Sigmoid colon (tissue), 7 donors: ENCODE measurements at places on chromosomes 16 and 17. TPM values are rescaled to one million over a fixed set of nuclear protein-coding genes. Genes with fewer than 3 reads are reported as not detected.

GRCh38 chr16:8493972-8494371 is 96.3 kb downstream of the TMEM114 start:
- H3K4me3 ChIP-seq, result no peak overlapping the region
- H3K27ac ChIP-seq, result no peak overlapping the region
- no peak for DNase-seq

- no peaks in the 10 kb centered on the region for H3K4me1 ChIP-seq
- no peaks in the 10 kb centered on the region for H3K27me3 ChIP-seq
- H3K4me3 ChIP-seq, result no peak overlapping the region
- DNase-seq, result no peak
Observed at GRCh38 chr17:69907132-69907847, 167.7 kb upstream of the KCNJ16 start.

- peak overlapping the region; percentile 90 for H3K27ac ChIP-seq
- peaks cover 17% of the 10 kb centered on the region for H3K4me1 ChIP-seq
- peak overlapping the region; percentile 78 for H3K4me3 ChIP-seq
- no peaks in the 10 kb centered on the region for H3K27me3 ChIP-seq
- no peaks in the 10 kb centered on the region for H3K36me3 ChIP-seq
- DNase-seq, result peak; percentile 70
Observed at GRCh38 chr16:22008215-22009059, 526 bp downstream of the MOSMO start.

GRCh38 chr16:60217787-60218186 is 1483.7 kb upstream of the GOT2 start:
- H3K4me3 ChIP-seq, result no peak overlapping the region
- H3K36me3 ChIP-seq, result no peaks in the 10 kb centered on the region
- no peaks in the 10 kb centered on the region for H3K4me1 ChIP-seq
- no peak for DNase-seq
- no peaks in the 10 kb centered on the region for H3K27me3 ChIP-seq
- no peak overlapping the region for H3K27ac ChIP-seq

- DNase-seq, result no peak
- H3K4me3 ChIP-seq, result no peak overlapping the region
- H3K27me3 ChIP-seq, result peaks cover 45% of the 10 kb centered on the region
- peaks cover 9% of the 10 kb centered on the region for H3K4me1 ChIP-seq
- no peak overlapping the region for H3K27ac ChIP-seq
Observed at GRCh38 chr17:41530062-41531048, 2.2 kb upstream of the KRT19 start.

GRCh38 chr17:50064253-50065001 is 8.5 kb downstream of the ITGA3 start:
- DNase-seq, result peak; percentile 86
- H3K4me3 ChIP-seq, result no peak overlapping the region
- H3K27me3 ChIP-seq, result no peaks in the 10 kb centered on the region

GRCh38 chr17:17119533-17119932 is 77.3 kb downstream of the MPRIP start:
- H3K27ac ChIP-seq, result peak overlapping the region; percentile 66
- no peaks in the 10 kb centered on the region for H3K27me3 ChIP-seq
- no peaks in the 10 kb centered on the region for H3K36me3 ChIP-seq
- no peaks in the 10 kb centered on the region for H3K4me1 ChIP-seq
- H3K4me3 ChIP-seq, result no peak overlapping the region
- no peak for DNase-seq

DNA sequence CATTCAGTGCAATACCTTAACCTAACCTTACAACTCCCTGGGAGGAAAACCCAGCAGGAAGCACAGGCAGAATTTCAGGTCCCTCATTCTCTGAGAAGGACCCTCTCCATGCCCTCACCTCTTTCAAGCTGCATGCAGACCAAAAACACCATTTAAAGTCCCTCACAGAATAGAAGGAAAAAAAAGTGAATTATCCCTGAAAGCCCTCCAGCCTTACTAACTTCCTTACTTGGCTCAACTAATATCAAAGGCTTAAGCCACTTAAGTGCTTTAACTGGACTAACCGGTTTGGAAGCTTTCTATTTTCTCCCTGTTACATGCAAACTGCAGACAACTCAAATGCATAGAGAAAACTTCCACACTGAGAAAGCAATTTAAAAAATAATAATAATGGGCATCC is 60.5 kb downstream of the ADAMTS18 start:
- no peak overlapping the region for H3K4me3 ChIP-seq
- no peaks in the 10 kb centered on the region for H3K36me3 ChIP-seq
- H3K27me3 ChIP-seq, result no peaks in the 10 kb centered on the region
- no peak for DNase-seq
- no peaks in the 10 kb centered on the region for H3K4me1 ChIP-seq
- H3K27ac ChIP-seq, result no peak overlapping the region

- H3K27me3 ChIP-seq, result no peaks in the 10 kb centered on the region
- peak; percentile 26 for DNase-seq
- H3K36me3 ChIP-seq, result no peaks in the 10 kb centered on the region
- H3K4me1 ChIP-seq, result no peaks in the 10 kb centered on the region
Observed at GRCh38 chr16:12501707-12502457, 301.8 kb downstream of the CPPED1 start.

GRCh38 chr16:83162791-83163190 is 536.0 kb downstream of the CDH13 start:
- H3K36me3 ChIP-seq, result no peaks in the 10 kb centered on the region
- no peaks in the 10 kb centered on the region for H3K4me1 ChIP-seq
- no peak overlapping the region for H3K4me3 ChIP-seq

DNA sequence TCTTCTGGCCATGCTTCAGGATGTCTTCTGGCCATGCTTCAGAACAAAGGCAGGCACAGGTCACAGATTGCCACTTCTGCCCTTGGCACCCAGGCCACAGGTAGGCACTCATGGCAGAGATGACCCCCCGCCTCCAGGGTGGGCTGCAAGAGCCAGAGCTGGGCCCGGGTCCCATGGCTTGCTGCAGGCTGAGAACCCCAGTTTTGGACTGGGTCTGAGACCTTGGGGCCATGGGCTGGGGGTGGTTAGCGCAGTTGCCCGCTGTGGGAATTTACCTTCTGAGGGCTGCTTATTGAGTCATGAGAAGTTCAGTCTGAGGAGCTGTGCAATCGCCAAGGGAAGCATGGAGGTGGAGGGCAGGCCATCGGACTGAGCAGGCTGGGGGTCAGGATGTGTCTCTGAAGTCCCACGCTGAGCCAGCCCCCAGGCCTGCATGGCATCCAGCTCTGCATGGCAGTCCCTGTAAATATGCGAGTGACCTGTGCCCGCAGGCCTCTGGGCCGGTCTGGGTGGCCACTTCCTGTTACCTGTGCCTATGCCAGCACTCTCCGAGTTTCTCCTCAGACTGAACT is 1.7 kb downstream of the ANKRD13B start:
- H3K27ac ChIP-seq, result no peak overlapping the region
- no peaks in the 10 kb centered on the region for H3K4me1 ChIP-seq
- no peaks in the 10 kb centered on the region for H3K36me3 ChIP-seq
- no peaks in the 10 kb centered on the region for H3K27me3 ChIP-seq
- H3K4me3 ChIP-seq, result no peak overlapping the region
- DNase-seq, result no peak

DNA sequence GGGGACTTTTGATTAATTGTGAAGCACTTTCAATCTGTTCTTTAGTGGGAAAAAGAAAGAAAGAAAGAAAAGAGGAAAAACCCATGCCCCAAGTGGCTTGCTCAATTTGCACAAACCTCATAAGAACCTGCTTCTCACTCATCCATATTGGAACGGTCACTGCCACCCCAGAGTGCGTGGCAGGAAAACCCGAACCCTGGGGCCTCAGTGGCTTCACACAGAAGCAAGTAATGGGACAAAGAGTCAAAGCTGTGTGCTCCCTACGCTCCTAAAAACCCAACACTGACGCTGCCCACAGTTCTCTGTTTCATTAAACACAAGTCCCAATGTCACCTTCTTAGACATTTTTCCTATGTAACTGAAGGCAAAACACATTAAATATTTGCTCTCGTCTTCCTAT is 1.2 kb downstream of the SLC6A4 start:
- H3K27ac ChIP-seq, result no peak overlapping the region
- H3K4me3 ChIP-seq, result no peak overlapping the region
- peaks cover 19% of the 10 kb centered on the region for H3K27me3 ChIP-seq
- no peak for DNase-seq

DNA sequence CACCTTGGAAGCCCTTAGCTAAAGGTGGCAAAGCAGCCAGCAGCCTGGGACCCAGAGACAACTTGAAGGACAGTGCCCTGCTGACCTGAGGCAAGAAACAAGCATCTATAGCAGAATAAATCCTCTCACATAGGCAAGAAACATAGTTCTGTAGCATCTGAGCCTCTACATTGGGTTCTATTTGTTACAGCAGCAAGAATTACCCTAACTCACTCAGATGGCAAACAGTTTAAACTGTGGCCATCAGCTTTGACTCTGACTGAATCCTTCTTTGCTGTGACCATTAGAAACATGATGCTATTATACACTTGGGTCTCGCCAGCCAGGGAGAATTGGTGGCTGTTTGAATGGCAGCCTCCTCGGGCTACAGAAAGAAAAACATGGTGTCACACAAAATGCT is 53.1 kb upstream of the CCL1 start:
- no peaks in the 10 kb centered on the region for H3K36me3 ChIP-seq
- peaks cover 53% of the 10 kb centered on the region for H3K27me3 ChIP-seq
- no peak for DNase-seq
- no peak overlapping the region for H3K4me3 ChIP-seq
- no peak overlapping the region for H3K27ac ChIP-seq

DNA sequence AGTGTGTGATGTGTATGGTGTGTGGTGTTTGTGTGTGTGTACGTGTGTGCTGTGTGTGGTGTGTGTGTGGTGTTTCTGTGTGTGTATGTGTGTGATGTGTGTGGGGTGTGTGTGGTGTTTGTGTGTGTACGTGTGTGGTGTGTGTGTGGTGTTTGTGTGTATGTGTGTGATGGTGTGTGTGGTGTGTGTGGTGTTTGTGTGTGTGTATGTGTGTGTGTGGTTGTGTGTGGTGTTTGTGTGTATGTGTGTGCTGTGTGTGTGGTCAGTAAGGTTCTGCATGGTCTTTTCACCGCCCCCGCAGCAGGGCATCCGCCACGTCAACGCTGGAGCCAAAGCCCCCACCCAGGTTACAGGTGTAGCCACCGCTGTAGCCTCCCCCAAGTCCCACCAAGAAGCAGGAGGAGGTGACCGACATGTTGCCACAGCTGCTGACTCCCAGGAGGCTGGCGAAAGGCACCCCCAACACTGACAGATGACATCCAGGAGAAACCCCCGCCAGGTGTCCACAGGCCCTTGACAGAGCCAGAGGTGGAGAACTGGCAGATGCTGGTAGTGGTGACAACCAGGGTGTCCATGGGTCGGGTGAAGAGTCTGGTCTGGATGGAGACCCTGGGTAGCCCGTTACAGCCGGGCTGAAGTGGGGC is 9.3 kb upstream of the KRT17 start:
- H3K27ac ChIP-seq, result no peak overlapping the region
- H3K27me3 ChIP-seq, result no peaks in the 10 kb centered on the region
- no peaks in the 10 kb centered on the region for H3K4me1 ChIP-seq
- DNase-seq, result no peak
- H3K36me3 ChIP-seq, result no peaks in the 10 kb centered on the region

- DNase-seq, result peak; percentile 91
- H3K4me3 ChIP-seq, result peak within 1 kb of the TSS; percentile 92
- no peaks in the 10 kb centered on the region for H3K36me3 ChIP-seq
- no peaks in the 10 kb centered on the region for H3K27me3 ChIP-seq
Observed at GRCh38 chr17:37489197-37490001, at the start of gene DUSP14. Gene DUSP14, plus strand, starts transcription at chr17:37489891. Its CDS starts 22,382 bp downstream, at chr17:37512273.

- DNase-seq, result no peak
- H3K4me1 ChIP-seq, result peaks cover 10% of the 10 kb centered on the region
- no peak overlapping the region for H3K27ac ChIP-seq
- H3K27me3 ChIP-seq, result no peaks in the 10 kb centered on the region
- no peaks in the 10 kb centered on the region for H3K36me3 ChIP-seq
Observed at GRCh38 chr16:88665148-88665547, 2.3 kb upstream of the MVD start.

DNA sequence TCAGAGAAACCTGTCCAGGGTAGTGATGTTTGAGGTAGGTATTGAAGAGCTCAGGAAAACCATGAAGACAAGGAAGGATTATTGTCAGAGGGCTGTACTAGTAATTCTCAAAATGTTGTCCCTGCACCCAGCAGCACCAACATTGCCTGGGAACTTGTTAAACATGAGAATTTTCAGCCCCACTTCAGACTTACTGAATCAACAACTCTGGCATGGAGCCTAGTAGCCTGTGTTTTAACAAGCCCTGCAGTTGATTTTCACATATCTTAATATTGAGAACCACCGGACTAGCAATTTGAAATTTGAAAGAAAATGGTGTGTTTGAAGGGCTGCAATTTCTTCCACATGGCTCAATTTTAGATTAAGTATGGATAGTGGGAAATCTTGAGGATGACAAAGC is 2.8 kb upstream of the KIF2B start:
- no peak for DNase-seq
- no peak overlapping the region for H3K4me3 ChIP-seq
- H3K27me3 ChIP-seq, result no peaks in the 10 kb centered on the region
- no peak overlapping the region for H3K27ac ChIP-seq
- no peaks in the 10 kb centered on the region for H3K36me3 ChIP-seq

DNA sequence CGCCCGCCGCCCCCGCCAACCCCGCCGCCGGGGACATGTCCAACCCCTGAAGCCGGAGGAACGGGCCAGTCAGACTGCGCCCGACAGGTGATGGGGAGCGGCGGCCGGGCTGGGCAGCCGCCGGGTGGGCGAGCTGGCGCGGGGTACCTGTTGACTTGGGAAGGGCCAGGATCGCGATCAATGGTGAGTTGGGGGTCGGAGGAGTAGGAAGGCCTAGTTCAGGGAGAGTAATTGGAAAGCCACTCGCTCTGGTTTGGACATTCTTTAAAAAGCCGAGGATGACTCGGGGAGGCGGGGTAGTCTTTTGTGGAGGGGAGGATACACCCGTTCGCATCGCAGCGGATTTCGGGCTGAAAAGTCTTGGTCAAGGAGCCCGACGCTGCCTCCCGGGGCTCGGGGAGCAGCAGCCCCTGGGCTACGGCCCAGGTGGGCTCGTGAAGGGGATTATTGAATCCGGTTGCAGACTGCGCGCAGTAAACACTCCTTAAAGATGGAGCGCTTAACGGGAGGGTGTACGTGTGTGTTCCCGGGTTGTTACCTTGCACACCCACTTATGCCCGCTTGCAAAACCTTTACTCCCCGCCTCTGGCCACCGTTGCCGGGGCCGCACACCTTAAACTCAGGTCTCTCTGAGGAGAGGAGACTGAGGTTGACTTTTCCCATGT is 123.8 kb downstream of the GOSR1 start:
- H3K27ac ChIP-seq, result peak overlapping the region; percentile 99
- H3K4me1 ChIP-seq, result no peaks in the 10 kb centered on the region
- DNase-seq, result no peak
- peak overlapping the region; percentile 99 for H3K4me3 ChIP-seq
- H3K36me3 ChIP-seq, result no peaks in the 10 kb centered on the region
- no peaks in the 10 kb centered on the region for H3K27me3 ChIP-seq

SMIM22 gene
- total RNA-seq, result not detected

NPIPB6 gene
- total RNA-seq, result 3.4 TPM

AOC2 gene
- 1.2 TPM for total RNA-seq

ITGAL gene
- total RNA-seq, result 1.1 TPM

GPR179 gene
- total RNA-seq, result not detected

ADAT1 gene
- 29.1 TPM for total RNA-seq

HOXB1 gene
- not detected for total RNA-seq

SLC16A13 gene
- total RNA-seq, result 1.1 TPM

PIRT gene
- 5.2 TPM for total RNA-seq

CPNE7 gene
- 0.41 TPM for total RNA-seq
